Activated CD8-positive, alpha-beta T cell treated with anti-CD3 and anti-CD28 coated beads for 36 hours (primary cell): ENCODE measurements at places on chromosomes 3 and 15. TPM values are rescaled to one million over a fixed set of nuclear protein-coding genes. Genes with fewer than 3 reads are reported as not detected.

DNA sequence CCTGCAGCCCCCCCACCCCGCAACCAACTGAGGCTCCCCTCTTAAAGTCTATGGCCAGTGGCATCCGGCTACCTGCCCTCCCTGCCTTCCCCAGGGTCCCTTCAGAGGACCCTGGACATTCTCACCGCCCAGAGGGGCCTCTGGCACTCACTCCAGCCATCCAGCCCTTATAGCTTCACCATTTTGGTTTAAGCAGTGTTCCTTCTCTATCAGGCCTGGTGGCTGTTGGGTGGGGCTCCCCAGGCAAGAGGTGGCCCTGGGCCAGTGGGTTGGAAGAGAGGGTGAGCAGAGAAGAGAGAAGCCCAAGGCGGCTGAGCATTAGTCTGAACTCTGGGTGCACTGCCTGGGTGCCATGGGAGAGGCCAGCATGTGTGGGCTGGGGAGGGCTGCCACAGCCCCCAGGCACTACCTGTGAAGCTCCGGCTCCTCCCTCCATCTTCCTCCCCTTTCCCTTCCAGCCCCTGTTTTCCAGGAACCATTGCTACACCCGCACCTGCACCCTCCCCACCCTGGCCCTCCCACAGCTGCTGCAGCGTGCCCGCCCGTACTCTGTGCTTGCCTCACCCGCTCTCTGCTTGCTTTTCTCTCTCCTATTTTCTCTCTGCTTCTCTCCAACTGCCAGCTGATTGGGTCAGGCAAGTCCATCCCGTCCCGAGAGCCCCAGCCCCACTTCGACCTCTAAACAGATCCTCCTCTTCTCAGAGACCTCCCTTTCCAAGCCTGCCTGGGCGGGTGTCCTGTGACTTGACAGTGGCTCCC is 168.2 kb downstream of the TBC1D2B start:
- DNase-seq: no peak

The GP5 gene
- total RNA-seq: 0.72 TPM

The WDR93 gene
- total RNA-seq: not detected

- no peak for DNase-seq
These were observed 527.9 kb upstream of the MDFIC2 start for GRCh38 chr3:70840106-70840870.

- no peak for DNase-seq
These were observed 20.8 kb downstream of the GADL1 start for GRCh38 chr3:30873671-30874070.

DNA sequence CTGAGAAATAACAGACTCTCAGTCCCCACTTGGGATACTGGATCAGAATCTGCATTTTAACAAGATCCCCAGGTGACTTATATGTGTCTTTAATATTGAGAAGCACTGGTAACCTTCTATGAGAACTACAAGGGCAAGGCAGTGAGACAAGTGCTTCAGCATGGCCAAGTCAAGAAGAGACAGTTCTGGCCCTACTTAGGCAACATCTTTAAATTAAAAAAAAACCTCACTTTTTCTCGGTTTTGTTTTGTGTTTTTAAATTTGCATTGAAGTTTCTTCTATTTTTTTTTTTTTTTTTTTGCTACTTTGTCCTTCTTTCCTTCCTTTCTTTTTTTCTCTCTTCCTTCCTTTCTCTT is 42.5 kb upstream of the SPTSSB start:
- no peak for DNase-seq

DNA sequence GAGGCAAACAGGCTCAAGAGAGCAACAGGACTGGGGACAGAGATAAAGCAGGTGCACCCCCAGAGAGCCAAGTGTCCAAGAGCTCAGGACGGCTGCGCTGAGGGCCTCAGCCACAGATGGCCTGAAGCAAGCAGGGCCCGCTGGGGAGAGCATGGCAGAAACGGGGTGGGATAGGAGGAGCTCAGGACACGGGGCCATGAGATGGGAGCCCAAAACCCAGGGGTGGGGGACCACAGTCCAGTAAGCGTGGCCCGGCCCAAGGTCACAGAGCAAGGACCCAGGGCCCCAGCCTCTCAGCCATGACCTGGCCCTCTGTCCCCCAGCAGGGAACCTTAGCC is 9.5 kb downstream of the DUSP7 start:
- DNase-seq: no peak

The TRIM42 gene
- total RNA-seq: not detected

The FBN1 gene
- 0.38 TPM for total RNA-seq

DNA sequence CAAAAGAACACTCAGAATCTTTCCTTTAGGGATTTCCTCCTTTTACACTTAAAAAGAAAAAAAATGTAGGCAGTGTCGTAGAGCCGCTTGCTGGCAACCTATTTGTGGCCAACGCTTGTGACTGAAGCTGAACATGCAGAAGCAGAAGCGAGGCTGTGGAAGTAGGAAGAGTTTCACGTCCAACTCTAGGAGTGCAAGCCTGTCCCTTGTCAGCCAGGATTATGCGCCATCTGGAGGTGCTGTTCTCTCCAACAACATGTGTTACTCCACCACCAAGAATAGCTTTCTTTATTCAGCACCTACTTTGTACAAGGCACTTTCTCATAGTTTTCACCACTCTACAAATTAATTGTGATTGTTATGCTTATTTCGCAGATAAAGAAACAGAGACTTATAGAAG is 223.2 kb upstream of the LMCD1 start:
- no peak for DNase-seq

DNA sequence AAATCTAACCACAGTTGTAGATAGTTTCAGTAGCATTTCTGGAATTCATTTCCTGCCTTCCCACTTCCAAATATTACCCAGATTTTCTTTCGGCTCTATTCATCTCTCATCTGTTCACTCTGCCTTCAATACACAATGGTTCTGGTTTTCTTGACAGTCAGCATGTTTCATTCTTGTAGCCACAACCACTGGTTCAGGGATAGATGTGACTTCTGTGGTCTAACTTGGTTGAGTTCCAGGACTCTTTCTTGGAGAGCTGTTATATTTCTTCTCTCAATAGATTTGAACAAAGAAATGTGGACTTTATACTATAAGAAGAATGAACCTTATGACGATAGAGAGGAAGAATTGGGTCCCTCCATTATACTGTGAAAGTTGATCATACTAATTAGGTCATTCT is 228.8 kb downstream of the NSUN3 start:
- no peak for DNase-seq

The XCR1 gene
- not detected for total RNA-seq

The SYNPR gene
- total RNA-seq: not detected
